ENCODE measurements at places on chromosomes 2 and 18.

DNA sequence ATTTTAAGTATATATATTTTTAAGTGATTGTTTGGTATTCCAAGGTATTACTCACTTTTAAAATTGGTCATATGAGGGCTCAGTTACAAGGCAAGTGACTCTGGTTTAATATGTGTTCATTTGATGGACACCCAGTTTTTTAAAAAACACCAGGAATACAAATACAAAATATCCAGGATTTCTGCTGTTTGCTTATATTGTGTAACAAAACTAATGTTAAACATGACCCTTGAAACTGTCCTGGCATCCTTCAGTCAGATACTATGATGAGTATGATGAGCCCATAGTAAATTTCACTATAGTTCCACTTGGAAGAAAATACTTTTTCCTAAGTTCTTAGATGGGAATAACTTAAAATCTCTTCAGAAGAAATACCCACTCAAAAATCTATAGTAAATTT is 11.4 kb upstream of the ONECUT2 start:
- no peak for DNase-seq

DNA sequence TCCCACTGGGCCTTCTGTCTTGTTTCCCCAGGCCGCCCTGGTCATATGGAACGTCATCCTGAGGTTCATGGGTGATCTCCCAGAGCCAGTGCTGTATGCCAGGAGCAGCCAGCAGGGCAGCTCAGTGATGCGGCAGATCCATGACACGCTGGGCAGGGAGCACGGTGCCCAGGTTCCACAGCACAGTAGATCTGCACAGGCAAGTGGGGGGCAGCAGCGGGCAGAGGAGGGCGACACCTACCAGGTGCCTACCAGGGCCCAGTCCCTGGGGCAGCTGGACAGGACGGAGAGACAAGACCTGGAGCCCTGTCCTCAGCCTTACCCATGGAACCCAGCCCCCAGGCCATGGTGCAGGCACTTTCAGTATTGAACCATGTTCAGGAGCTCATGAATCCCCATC is 36.1 kb upstream of the GPR17 start:
- DNase-seq = peak; percentile 50

GRCh38 chr18:78622251-78622906 is 357.2 kb upstream of the SALL3 start:
- DNase-seq = no peak

DNA sequence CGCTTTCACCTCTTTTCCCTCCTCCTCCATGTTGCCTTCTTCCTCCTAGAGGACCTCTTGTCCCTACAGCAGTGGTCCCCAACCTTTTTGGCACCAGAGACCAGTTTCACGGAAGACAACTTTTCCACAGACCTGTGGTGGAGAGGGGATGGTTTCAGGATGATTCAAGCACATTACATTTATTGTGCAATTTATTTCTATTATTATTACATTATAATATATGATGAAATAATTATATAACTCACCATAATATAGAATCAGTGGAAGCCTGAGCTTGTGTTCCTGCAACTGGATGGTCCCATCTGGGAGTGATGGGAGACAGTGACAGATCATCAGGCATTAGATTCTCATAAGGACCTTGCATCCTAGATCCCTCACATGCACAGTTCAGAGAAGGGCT is 152.2 kb upstream of the NCKAP5 start:
- DNase-seq = no peak

- no peak for DNase-seq
These were observed 64.2 kb downstream of the TRIP12 start for GRCh38 chr2:229857634-229858033.

- DNase-seq = no peak
These were observed 444.9 kb downstream of the ARHGAP15 start for GRCh38 chr2:143574069-143574468.

GRCh38 chr2:121356058-121356640 is 71.1 kb upstream of the TFCP2L1 start:
- no peak for DNase-seq

GRCh38 chr2:130150181-130151144 is 5.6 kb upstream of the CCDC74B start:
- peak; percentile 49 for DNase-seq

DNA sequence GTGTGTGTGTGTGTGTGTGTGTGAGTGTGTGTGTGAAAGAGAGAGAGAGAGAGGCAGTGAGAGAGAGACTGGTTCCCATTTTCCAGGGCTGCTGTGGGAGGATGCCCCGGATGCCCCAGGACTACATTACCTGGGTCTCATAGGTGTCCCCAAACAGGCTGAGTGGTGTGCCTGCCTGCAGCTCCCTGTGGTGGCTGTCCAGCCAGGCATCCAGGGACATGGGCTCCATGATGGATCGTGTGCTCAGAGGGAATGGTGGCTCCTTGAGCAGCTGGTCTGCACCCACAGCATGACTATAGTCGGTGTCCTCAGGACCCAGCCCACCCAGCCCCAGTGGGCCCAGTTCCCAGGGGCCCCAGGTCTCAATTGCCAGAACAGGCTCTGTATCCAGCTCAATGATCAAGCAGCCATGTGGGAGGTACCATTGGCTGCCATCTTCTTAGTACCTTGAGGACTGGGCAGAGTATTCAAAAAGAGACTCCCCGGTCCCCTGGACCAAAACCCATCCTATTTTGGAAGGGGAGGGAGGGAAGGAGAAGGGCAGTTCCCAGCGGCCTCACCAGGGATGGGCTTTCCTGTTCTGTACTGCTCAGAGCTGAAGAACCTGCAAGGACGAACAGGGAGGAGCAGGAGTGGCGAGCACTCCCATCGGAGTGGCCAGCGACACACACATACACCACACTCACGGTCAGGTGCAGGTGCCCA is 5.8 kb upstream of the OXER1 start:
- DNase-seq = no peak

DNA sequence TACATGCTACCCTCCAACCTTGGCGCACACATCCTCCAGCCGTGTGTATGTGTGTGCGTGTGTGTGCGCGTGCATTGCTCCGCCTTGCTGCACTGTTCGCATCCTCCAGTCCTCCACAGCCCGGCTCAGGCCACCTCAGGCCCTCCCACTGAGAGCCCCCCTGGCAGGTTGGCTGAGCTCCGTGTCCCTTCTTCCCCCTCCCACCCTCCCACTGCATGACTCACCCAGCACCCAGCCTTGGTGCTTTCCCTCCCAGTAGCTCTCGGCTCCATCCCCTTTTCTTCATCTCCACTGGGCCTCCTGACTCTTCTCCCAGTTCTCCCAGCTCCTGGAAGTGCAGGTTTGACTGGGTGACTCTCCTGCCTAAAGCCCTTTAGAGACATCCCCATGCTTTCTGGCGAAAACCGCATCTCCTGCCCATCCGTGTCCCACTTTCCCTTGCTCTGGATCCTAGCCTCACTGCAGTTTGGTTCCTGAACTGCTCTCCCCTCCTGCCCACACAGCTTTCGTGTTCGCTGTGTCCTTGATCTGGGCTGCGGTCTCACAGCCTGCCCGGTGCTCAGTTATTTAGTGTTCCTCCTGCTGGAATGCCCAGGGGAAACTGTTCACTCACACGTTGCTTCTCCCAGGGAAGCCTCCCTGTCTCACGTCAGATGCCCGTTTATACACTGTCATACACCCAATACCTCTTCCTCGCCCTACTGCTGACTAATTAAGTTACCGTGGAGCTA is 4.9 kb downstream of the TMEM177 start:
- peak; percentile 33 for DNase-seq

DNA sequence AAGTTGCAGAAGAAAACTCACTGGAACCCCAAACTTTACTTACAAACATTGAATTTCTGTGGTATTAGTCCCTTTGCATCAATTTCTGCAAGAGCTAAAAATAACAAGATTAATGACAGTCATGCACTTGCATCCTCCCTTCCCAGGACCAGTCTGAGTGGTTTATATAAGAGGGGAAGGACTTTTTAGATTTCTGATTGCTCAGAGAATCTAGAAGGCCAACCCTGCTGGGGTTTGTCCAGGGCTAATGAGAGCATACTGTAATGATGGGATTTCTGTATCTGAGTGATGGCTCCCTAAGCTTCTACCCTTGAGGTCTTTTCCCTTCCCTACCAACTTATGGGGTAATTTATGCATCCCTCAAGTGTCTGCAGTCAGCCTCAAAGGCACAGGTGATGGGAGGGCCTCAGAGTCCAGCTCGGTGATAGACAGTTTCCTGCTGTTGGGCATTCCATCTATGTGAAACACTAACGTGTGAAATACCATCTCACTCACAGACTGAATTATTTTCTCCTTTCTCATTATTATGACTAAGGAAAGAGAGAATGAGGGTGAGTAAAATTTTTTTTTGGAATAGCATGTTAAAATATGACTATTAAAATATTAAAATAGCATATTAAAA is 556.3 kb downstream of the RIT2 start:
- DNase-seq = no peak

GRCh38 chr2:194363295-194363694 is 1293.7 kb upstream of the SLC39A10 start:
- no peak for DNase-seq

- DNase-seq = no peak
These were observed 249.9 kb downstream of the PARD3B start for GRCh38 chr2:204795156-204795555.

DNA sequence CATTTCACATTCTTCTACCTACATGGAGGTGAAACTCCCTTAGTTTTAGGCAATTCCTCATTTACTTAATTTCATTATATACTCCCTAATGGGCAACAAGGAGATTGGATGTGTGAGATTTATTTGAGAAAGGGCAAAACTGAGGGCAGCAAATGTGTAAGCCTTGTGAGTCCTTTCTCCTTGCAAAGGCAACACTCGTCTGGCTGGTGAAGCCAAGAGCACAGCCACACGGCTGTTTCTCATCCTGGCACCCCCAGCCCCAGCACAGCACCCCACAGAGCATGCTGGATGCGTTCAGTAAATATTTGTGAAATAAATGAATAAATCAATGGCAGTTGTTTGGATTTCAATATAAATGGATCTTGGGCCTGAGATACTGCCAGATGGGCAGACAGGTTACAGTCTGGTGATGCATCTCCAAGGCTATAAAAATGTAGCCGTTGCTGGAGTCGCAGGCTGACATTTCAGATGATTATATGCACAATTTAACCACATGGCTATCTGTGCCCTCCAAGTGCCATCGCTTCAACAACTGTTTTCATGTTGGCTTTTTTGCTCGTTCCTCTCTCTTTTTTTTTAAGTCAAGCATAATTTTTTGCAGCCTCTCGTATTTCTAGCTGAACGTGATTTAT is 154.1 kb upstream of the REV1 start:
- DNase-seq = no peak

- DNase-seq = no peak
These were observed 92.2 kb downstream of the STPG4 start for GRCh38 chr2:47062681-47063537.

- DNase-seq = no peak
These were observed 40.2 kb downstream of the CWC22 start for GRCh38 chr2:179966778-179967394.

- no peak for DNase-seq
These were observed 86.9 kb downstream of the RDH14 start for GRCh38 chr2:18473241-18474181.

- DNase-seq = peak; percentile 94
These were observed at the start of gene CD28 for GRCh38 chr2:203706403-203706802. Gene CD28, plus strand, starts transcription at chr2:203706639. Its CDS starts 58 bp downstream, at chr2:203706697.

GRCh38 chr2:19942199-19942598 is 40.4 kb upstream of the TTC32 start:
- no peak for DNase-seq

DNA sequence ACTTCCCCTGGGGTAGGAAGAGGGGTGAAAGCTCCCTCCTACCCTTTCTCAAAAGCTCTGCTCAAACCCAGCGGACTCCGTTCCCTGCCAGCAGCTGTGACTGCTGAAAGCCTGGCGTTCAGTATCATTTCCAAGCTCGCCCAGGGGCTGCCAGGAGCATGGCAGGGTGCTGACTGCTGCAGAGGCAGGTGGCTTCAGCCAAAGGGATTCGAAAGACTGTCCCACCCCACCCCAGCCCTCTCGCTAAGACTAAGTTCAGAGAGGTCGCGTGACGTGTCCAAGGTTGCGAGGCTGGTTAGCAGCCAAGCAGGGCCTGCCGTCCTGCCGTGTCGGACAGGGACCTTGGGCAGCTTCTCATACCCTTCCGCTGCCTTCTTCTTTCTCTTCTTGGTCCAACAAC is 72.3 kb upstream of the RAB12 start:
- DNase-seq = no peak

DNA sequence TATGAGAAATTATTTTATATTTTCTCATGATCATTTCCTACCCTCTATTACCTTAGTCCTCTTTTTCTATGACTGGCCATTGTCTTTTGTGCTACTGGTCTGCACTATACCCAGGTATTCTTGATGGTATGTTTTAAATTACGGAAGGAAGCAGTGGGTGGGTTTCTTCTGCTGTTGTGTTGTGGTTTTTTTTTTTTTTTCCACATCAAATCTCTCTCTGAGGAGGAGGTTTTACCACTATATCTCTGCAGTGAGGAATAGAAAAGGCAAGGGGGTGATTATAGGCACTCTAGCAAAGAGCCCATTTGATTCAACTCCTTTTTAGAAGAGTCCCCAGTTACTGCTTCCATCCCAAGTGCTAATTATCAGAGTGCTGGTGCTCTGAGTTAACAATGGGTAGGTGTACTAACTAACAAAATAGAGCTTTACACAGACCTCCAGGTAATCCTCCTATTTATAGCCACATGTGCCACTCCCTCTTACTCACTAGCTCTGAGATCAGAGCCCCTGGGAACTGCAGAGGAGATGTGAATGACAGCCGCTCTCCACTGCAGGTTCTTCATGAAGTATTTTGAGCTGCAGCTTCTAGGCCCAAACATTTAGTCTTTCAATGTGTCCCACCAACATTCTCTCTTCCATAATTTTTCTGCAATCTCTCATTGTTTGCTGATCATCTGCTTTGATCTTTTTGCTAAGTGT is 301.6 kb upstream of the GULP1 start:
- DNase-seq = no peak

- peak; percentile 50 for DNase-seq
These were observed 6.6 kb downstream of the CAPN10 start for GRCh38 chr2:240593026-240593702.

GRCh38 chr2:15929861-15930260 is 10.5 kb upstream of the MYCN start:
- DNase-seq = no peak

- no peak for DNase-seq
These were observed 2.0 kb upstream of the MCFD2 start for GRCh38 chr2:46917628-46918027.

GRCh38 chr2:98381494-98381893 is 35.2 kb downstream of the CNGA3 start:
- peak; percentile 28 for DNase-seq

Data from activated effector memory CD4-positive, alpha-beta T cell treated with anti-CD3 and anti-CD28 coated beads, Interleukin-2, amount 50 U/mL, for 16 hours (primary cell).